Activated CD8-positive, alpha-beta T cell treated with anti-CD3 and anti-CD28 coated beads for 36 hours (primary cell): ENCODE measurements at places on chromosomes 3 and 15. TPM values are rescaled to one million over a fixed set of nuclear protein-coding genes. Genes with fewer than 3 reads are reported as not detected.

Gene PRSS50
- not detected for total RNA-seq

Gene ANKUB1
- total RNA-seq: not detected

- peaks cover 3% of the 10 kb centered on the region for H3K27me3 ChIP-seq
- no peak for DNase-seq
- H3K36me3 ChIP-seq: no peaks in the 10 kb centered on the region
- no peaks in the 10 kb centered on the region for H3K4me1 ChIP-seq
These were observed 185.8 kb upstream of the DCBLD2 start for GRCh38 chr3:99087277-99087676.

DNA sequence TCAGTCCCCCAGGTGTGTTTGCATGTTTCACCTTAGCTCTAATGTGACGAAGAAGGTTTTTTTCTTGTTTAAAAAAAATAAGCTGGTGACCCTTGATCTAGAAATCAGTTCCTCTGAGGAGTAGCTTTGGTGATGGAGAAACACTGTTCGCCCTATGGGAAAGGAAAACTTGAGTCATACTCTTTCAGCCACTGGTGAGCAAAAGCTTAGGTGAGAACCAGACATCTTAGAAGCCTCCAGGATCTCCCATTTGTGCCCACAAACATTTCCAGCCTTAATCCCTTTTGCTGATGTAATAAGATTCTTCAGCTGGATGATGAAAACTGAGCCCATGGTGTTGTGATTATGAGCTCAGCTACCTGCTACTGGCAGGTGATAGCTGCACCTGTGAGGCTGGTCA, 37.8 kb downstream of the SLC27A2 start:
- H3K27ac ChIP-seq: no peak overlapping the region
- no peaks in the 10 kb centered on the region for H3K27me3 ChIP-seq
- peaks cover 10% of the 10 kb centered on the region for H3K4me1 ChIP-seq
- H3K36me3 ChIP-seq: no peaks in the 10 kb centered on the region
- H3K4me3 ChIP-seq: no peak overlapping the region
- DNase-seq: no peak

- peak overlapping the region; percentile 10 for H3K27ac ChIP-seq
- H3K4me3 ChIP-seq: no peak overlapping the region
- H3K36me3 ChIP-seq: no peaks in the 10 kb centered on the region
- peaks cover under 1% of the 10 kb centered on the region for H3K27me3 ChIP-seq
- DNase-seq: no peak
These were observed 106.9 kb upstream of the RNU6-1 start for GRCh38 chr15:67946701-67947100.

Gene COPS2
- total RNA-seq: 85.0 TPM
